ENCODE measurements at places on chromosomes 6 and 20.
A peak's percentile ranks its signal among the peaks of the same experiment; 100 is the strongest.

DNA sequence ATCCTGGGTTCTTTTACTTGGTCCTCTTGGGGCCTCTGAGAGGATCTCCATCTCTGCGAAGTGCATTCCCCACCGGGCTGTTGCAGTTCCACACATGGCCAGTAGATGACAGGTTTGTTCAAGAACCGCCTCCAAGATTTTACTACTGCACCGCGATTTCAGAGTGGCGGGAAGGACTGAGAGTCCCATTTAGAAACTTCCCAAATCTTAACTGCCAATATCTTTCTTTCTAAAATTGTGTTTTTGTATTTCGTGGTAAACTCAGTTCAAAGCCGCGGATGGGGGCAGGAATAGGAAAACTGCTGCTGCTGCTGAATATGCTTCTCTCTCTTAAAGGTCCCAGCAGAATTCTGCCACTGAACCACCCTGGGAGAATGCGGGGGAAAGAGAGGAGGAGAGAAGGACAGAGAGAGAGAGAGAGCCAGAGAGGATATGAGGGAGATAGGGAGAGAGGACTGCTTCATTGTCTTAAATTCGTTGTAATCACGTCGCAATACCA lies 8.6 kb upstream of the BTNL2 start:
- DNase-seq, result peak; percentile 60

DNA sequence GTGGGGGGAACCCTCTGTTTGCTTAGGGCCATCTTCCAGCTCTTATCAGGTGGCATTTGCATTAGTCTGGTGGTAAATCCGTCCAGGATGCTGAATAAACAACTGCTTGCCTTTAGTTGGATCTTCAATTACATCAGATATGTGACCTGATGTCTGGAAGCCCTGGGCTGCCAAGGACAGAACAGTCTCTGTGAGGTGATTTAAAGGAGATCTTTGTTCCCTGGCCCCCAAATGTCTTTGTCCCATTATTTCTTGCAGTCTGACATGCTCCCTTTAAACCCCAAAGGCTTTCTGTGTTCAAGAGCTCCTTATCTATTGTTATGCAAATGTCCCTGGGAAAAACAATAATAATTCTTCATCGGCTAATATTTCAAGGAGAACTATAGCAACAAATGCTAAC lies 84.6 kb upstream of the SPTLC3 start:
- DNase-seq, result no peak

DNA sequence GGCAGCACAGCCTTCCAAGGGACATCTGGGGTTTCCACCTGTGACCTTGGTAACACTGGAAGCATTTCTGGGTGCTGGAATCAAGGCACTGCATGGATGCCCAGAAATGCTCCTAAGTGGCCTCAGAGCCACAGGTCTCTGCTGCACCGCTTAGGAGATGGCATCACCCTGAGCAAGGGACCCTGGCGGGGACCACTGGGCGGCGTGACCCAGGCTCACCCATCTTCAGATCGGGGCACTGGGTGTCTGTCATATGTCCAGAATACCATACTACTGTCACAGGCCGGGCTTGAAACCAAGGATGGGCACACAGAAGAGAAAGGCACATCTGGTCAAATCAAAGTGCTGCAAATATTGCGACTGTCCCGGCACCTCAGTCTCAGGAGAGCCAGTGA lies 45.9 kb downstream of the SSR1 start:
- DNase-seq, result no peak

DNA sequence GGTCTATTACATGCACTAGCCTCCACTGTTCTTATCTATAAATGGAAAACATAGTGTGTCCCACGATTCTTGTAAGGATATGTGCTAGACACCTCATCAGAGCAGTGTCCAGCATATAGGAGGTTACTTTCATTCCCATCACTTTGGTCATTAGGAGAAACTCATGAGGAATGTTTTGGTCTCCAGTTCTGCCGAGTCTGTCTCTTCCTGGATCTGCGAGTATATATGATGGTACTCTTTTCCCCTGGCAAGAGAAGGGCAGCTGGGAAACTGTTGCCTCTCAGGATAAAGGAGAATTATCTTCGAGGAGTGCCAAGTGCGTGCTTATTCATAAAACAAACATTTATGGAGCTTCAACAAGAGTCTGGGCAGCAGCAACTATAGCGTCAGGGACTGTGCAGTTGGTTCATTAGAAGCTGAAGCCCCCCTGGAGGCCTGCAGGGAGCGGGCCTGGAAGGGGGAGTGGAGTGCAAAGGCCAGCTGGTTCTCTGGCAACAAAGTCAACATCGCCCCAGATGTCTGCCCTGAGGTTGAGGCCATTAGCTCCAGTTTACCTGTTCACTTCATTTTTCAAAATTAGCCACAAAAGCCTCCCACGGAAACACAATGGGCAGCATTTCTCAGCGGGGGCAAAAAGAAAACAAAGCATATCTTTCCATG lies 811.9 kb downstream of the MAFB start:
- DNase-seq, result no peak

DNA sequence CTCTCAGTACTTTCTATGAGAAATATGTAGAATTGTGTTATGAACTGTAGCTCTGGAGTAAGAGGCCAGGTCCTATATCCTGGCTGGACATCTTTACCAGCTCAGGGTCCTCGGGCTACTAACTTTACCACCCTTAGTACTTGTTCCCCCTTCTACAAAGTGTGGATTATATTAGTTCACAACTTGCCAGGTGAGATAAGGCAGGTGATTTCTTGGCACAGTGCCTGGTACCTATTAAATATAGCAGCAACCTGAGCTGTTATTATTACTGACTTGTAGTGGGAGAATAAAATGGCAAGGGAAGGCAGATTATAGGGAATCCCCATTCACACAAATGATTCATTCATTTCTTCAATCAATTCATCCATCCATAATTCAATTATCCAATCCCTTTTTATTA lies 150.1 kb downstream of the DOK5 start:
- no peak for DNase-seq

DNA sequence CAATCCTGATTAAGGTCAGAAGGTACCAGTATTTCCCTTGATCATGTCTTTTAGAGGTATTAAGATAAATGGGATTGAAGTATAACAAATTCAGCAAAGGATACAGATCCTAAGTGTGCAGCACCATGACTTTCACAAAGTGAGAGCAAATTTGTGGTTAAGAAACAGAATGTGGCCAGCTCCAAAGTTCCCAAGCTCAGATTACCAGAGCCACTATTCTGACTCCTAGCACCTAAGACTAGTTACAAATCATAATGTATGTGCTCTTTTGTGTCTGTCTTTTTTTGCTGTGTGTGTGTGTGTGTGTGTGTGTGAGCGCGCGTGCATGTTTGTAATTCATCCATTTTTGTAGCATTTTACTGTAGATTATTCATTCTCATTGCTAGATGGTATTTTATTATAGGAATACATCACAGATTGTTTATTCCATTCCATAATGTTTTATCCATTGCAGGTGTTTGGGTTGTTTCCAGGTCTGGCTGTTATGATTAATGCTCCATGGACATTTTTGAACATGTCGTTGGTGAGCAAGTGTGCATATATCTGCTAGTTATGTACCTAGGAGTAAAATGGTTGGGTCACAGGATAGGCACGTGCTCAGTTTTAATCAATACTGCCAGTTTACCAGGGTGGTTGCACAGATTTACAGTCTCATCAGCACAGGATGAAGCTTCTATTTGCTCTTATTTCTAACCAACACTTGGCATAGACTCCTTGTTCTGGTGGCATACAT lies 314.0 kb upstream of the JAG1 start:
- no peak for DNase-seq

DNA sequence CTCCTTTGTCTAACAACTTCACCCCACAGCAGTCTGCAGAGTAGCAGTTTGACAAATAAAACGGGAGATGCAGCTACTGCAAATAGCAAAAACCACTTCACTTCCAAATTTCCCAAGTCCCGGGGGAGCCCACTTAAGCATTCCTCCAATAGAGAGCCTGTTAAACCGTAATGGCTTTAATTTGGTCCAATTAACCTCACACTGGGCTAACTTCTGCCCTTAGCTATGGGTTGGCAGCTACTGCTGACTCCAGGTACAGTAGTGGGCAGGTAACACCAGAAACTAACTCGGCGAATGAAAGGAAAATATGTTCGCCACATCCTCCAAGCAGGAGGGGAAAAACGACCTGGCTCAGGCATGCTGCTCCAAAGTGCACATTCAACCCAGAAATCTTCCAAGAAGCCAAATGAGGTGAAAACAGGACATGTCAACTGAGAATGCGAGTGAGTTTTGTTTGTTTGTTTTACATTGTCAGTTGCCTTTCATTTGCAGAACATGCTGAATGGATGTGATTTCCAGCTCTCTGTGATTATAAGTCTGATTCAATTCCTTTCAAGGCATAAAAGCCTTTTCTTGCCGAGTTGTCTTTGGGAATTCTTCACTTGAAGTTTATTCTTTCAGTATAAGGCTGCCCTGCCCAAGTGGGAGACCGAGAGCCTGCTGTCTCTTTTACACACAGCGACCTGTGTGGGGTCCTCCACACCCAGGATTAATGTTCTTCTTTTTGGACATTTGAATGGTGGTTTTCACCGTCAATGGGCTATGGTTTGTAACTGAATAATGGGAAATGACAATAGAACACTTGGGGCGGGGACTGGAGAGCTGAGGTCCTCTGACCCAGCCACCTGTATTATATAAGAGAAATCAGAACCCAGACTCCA lies 117.3 kb upstream of the ARMC2 start:
- no peak for DNase-seq

DNA sequence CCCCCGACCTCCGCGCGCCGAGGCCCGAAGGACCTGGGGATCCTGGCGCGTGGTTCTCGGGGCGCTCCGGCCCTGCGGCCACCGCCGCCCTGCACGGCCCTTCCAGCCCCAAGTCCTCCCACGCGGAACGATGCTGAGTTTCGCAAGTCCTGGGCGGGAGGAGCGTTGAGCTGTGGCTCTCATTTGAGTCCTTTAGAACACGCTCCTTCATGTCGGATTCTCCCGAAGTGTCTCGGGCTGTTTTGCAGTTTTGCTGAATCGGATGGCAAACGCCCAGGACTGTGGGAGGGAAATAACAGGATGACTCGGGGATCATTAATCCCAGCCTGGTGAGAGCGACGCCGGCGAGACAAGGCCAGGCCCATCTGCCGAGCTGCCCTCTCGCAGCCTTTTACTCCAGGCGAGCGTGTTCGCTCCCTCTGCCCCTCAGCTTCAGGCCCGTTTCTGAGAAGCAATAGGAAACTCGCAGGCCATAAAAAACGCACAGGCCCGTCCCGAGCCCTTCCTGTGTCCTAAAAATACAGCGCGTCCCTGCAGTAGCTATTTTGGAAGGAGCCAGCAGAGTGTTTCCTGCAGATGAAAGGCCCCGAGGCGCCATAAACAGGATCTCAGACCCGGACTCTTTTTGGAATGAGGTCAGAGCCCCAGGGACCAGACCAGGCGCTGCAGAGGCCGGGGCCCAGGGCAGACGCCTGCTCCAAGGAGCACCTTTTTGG lies 153.5 kb downstream of the DLL1 start:
- no peak for DNase-seq

DNA sequence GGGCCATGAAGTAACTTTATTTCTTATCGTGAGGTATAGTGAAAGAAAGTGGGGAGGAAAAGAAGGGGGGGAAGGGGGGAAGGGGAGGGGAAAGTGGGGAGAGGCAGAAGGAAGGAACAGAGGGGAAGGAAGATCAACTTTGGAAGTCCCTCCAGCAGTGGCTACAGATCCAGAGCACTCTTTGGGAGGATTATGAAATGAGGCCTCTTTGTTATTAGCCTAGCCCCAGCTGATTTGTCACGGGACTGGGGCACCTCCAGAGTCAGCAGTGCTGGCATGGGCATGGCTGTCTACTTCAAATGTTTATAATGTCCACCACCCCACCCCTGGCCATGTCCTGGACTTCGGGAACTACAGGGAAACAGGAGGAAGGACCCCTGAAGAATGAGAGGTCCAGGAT lies 7.6 kb downstream of the MOCS1 start:
- no peak for DNase-seq

- DNase-seq, result no peak
These were observed 12.3 kb upstream of the CBFA2T2 start for GRCh38 chr20:33477386-33478234.

DNA sequence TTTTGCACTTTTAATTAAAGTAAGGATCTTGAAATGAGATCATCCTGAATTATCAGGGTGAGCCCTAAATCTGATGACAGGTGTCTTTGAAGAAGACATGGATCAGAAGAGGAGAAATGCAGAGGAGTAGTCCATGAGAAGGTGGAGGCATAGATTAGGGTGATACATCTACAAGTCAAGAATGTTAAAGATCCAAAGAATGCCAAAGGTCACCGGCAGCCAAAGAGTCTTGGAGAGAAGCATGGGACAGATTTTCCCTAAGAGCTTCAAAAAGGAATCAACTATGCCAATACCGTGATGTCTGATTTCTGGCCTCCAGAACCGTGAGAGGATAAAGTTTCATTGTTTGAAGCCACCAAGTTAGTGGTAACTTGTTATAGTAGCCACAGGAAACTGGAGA lies 59.0 kb upstream of the THEMIS start:
- DNase-seq, result no peak

Data from HCEC 1CT (cell line).